Stimulated activated CD4-positive, alpha-beta T cell treated with anti-CD3 and anti-CD28 coated beads, Interleukin-2, amount 100 ng/mL, for 48 hours (primary cell): ENCODE measurements at places on chromosomes 3 and 15.

DNA sequence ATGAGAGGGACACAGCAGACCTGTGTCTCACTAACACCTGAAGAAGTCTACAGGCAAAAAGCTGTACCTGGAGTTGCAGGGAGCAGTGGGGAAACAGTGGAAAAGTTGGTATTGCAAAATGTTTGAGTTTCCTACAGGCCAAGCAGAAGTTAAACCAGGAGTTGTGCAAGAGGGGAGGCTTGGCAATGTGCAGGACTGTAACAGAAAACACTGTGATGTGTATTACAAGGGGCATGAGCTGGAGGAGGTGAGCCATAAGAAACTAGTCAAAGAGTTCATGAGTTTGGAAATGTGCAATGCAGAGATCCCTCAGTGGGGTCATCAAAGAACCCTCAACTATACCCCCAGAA, 47.1 kb upstream of the SERPINI2 start:
- DNase-seq: no peak

DNA sequence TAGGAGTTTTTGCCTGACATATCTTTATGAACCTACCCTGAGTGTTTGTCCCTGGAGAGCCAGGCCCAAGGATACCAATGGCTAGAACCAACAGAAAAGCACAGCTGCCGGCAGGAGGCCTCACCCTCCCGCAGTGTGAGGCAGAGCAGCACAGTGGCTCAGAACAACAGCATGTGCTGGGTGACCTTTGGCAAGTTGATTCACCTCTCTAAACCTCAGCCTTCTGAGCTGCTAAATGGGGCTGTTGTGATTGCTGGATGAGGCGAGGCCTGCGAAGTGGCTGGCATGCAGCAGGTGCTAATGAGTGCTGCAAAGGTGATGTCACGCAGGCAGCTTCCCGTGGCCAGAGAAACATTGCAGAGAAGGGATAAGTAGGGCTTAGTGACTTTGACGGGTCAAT, 23.3 kb downstream of the IDH2 start:
- DNase-seq: no peak

GRCh38 chr3:66394019-66394752, 106.6 kb downstream of the LRIG1 start:
- peak; percentile 10 for DNase-seq

- no peak for DNase-seq
Measured at GRCh38 chr3:8968375-8968882, 5.2 kb upstream of the RAD18 start.

- no peak for DNase-seq
Measured at GRCh38 chr3:15703346-15703745, 94.4 kb downstream of the ANKRD28 start.

GRCh38 chr15:66662522-66662921, 39.5 kb upstream of the SMAD6 start:
- no peak for DNase-seq

DNA sequence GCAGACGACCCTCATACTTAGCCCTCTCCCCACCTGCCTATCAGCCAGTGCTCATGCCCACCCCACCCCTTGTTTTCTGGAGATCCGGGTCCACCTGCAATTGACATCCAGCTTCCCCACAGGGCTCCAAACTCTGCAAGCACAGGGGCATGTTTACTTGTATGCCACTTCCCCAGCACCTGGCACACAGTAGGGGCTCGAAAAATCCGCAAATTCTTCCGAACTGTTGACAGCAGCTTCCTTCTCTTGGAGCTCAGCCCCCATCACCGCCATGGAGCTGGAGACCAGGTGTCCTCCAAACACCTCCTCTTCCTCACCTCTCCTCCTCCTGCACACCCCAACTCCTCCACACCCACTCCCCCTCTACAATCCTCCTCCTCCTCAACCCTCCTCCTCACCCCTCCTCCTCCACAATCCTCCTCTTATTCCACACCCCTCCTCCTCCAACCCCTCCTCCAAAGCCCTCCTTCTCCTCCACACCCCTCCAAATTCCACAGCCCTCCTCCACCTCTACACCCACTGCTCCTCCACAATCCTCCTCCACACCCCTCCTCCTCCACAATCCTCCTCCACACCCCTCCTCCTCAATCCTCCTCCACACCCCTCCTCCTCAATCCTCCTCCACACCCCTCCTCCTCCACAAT, 70.4 kb upstream of the BLM start:
- DNase-seq: no peak

GRCh38 chr3:161413127-161413854, 42.0 kb upstream of the SPTSSB start:
- no peak for DNase-seq
